Large intestine (tissue), 12 donors: ENCODE measurements at places on chromosomes 11 and 22. TPM values are rescaled to one million over a fixed set of nuclear protein-coding genes. Genes with fewer than 3 reads are reported as not detected.

DNA sequence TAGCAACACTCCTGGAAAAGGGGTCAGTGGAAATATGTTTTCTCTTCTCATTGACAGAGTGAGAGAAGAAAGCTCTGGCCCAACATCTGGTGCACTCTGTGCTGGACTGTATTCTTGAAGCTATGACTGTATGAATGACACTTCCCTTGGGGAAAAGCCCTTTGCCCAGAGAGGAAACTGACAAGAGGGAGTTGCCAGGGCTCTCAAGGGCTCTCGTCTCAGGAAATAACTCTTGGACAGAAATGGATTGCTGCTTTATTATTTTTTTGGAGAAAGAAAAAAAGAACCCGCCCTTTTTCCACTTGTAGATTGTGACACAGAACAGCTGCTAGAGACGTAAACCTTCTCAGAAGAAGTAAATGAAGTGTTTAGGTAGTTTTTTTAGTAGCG, 11.4 kb downstream of the ETS1 start:
- peak; percentile 35 for DNase-seq

- DNase-seq: no peak
Observed at GRCh38 chr11:126311401-126312291, 7.8 kb downstream of the DCPS start.

DNA sequence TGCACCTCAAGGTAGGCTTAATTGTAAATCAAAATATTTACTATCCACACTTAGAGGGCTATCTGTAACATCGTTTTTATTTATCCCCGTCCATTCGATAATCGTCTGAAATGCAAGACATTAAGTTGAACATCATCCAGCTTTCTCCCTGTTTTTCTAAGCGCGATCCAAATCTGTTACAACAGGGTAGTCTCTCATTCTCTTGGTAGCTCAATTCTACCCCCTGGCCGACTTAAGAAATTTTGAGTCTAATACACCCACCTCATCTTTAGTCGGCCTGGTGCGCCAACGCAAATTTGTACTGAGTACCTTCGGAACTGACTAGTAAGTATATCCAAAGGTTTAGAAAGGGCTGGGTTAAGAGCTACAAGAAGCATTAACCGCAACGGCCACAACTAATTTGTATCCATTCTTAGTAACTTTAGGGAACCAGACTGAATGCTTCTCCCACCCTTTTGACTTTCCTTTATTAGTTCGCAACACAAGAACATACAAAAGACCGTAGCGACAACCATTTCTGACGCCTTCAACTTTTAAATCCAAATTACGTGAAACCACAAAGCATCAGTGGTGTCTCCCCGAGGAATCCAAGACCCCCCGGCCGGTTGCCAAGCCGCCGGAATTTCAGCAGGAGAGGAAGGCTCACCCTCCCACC, 1.0 kb upstream of the ZNF143 start:
- peak; percentile 72 for DNase-seq

GRCh38 chr22:50720301-50721256, 17.4 kb upstream of the ACR start:
- DNase-seq: no peak

- DNase-seq: no peak
Observed at GRCh38 chr11:25247336-25247735, 750.5 kb downstream of the LUZP2 start.

GRCh38 chr22:44753189-44754042, 1.0 kb downstream of the ARHGAP8 start:
- peak; percentile 77 for DNase-seq

- no peak for DNase-seq
Observed at GRCh38 chr11:36022882-36023281, 79.0 kb downstream of the LDLRAD3 start.

DNA sequence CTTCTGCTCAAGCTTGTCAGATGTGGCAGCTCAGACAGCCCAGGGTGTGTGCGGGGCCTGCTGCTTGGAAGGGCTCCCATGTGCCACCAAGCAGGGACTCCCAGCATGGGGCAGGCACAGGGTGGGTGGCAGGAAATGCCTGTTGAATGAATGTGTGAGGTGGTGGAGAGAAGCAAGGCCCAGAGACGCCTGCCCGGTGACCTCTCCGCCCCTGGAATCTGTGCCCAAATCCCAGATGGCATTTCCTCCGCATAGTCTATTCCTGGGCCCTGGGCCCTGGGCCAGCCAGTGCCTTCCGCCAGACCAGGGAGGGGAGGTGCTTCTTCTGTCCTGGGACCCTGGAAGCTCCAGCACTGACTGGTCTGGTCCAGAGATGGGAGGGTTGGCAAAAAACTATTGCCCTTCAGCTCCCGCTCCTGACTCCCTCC, 3.7 kb downstream of the CST6 start:
- DNase-seq: no peak

- no peak for DNase-seq
Observed at GRCh38 chr11:130156108-130157022, 3.2 kb upstream of the ST14 start.

GRCh38 chr11:22666688-22667439, 453 bp downstream of the GAS2 start:
- DNase-seq: peak; percentile 71

DNA sequence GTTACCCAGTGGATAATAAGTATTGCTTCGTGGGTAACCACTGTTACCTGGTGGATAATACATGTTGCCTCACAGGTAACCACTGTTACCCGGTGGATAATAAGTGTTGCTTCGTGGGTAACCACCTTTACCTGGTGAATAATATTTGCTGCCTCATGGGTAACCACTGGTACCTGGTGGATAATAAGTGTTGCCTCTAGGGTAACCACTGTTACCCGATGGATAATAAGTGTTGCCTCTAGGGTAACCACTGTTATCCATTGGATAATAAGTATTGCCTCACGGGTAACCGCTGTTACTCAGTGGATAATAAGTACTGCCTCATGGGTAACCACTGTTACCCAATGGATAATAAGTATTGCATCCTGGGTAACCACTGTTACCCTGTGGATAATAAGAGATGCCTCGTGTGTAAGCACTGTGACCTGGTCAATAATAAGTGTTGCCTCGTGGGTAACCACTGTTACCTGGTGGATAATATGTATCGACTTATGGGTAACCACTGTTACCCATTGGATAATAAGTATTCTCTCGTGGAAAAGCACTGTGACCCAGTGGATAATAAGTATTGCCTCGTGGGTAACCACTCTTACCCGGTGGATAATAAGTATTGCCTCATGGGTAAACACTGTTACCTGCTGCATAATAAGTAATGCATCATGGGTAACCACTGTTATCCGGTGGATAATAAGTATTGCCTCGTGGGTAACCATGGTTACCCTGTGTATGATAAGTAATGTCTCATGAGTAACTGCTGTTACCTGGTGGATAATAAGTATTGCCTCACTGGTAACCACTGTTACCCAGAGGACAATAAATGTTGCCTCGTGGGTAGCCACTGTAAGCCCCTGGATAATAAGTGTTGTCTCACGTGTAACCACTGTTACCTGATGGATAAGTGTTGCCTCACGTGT, 20.1 kb upstream of the NXPE4 start:
- no peak for DNase-seq

GRCh38 chr11:24297461-24297860, 199.4 kb upstream of the LUZP2 start:
- DNase-seq: no peak

- no peak for DNase-seq
Observed at GRCh38 chr22:43774318-43774915, 37.7 kb downstream of the EFCAB6 start.

GRCh38 chr22:23033116-23033905, 37.0 kb upstream of the GNAZ start:
- DNase-seq: no peak

GRCh38 chr11:126591966-126592489, 236.5 kb downstream of the ST3GAL4 start:
- no peak for DNase-seq

The OR2AG2 gene
- polyA plus RNA-seq: 0.06 TPM

The YPEL4 gene
- 2.6 TPM for polyA plus RNA-seq

The MPZL2 gene
- 32.8 TPM for polyA plus RNA-seq

The TTLL8 gene
- polyA plus RNA-seq: not detected

The ESAM gene
- 15.0 TPM for polyA plus RNA-seq
